ENCODE measurements at places on chromosomes 3 and 15.

DNA sequence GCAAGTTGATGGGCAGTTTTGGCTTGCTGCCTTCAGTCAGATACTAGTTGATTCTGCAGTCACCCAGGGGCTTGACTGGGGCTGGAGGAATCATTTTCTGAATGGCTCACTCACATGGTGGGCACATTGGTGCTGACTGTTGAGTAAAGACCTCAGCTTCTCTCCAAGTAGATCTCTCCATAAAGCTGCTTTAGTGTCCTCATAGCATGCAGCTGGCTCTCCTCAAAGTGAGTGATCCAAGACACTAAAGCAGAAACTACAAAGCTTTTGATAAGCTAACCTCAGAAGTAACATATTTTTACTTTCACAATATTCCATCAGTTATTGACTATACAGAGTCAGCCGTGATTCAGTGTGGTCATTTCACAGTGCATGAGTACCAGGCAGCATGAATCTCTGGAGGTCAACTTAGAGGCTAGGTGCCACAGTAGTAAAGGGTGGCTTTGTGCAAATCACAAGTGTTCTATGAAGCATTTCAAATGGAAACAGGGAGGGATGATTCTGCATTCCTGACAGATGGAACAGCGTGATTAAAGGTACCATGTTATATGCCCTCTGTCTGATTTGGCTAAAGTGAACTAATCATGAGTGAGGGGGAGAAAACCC is 24.3 kb upstream of the ATP8B4 start:
- DNase-seq, result no peak

- DNase-seq, result no peak
Measured at GRCh38 chr3:172704001-172704400, 6.9 kb downstream of the NCEH1 start.

DNA sequence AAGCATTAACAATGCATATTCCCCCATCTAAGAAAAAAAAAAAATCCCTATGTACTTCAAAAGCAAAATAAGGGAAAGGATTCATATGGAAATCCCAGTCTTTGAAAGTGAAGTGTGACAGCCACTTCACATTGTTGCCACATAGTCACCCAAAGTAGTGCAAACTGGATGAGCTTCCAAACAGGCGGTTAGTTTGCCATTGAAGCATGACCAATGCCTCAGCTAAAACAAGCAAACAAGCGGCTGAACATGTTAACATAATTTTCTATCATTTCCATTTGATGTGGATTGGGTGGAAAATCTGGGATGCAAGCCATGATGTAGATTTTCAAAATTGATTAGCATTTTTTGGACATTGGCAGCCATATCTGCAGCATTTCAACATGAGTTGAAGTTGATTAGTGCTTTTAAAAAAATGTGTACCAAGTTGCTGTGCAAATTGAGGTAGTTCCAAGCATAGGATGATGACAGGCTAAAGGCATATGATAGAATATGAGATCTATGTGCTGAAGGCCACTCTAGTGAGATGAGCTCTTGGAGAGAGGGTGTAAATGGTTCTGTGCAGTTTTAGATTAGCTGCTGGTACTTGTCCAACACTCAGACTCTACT is 405.2 kb downstream of the NR2F2 start:
- no peak for DNase-seq

DNA sequence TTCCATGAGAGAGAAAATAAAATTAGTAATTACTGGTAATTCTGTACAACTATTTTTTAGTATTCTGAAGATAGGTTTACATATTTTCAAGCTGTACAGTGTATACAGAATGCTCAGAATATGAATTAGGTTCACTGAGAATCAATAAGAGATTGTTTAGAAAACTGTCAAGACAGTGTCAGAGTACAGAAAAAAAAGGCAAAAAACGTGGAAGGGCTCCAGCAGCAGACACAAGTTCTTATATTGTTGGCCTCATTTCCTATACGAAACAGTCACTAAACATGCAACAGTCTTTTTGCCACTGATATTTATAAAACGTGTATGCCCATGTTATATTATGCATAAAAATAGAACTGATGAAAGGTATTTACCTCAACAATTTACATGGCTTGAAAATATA is 103.9 kb downstream of the ISL2 start:
- no peak for DNase-seq

- no peak for DNase-seq
Measured at GRCh38 chr3:177349384-177349783, 152.1 kb upstream of the TBL1XR1 start.

GRCh38 chr3:23810343-23811184 is 4.8 kb downstream of the UBE2E1 start:
- DNase-seq, result peak; percentile 53

- DNase-seq, result no peak
Measured at GRCh38 chr3:55090291-55090690, 162.4 kb upstream of the LRTM1 start.

- no peak for DNase-seq
Measured at GRCh38 chr3:188133646-188134045, 20.3 kb upstream of the LPP start.
